ENCODE measurements at places on chromosomes 3 and 15.

DNA sequence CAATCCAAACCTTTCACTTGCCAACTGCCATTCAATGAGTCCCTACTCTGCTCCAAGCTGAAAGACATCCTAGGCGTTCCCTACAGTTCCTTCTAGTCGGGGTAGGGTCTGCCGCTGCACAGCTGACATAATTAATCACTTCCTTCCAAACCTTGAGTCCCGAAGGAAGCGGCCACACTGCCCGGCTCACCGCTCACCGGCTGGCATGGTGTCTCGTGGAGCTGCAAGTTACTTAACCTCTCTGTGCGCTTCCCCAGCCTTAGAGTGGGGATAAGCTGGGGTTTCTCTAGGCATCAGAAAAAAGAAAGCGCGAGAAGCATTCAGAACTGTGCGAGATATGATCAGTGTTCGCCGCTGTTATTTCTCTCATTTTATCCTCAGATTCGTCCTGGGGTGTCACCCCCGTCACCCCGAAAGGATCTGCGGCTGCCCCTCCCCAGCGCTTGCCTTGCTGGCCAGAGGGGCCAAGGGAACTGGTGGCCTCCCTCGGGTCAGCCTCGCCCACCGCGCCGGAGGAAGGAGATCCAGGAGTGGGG is 748 bp downstream of the MRPS25 start:
- DNase-seq = no peak

DNA sequence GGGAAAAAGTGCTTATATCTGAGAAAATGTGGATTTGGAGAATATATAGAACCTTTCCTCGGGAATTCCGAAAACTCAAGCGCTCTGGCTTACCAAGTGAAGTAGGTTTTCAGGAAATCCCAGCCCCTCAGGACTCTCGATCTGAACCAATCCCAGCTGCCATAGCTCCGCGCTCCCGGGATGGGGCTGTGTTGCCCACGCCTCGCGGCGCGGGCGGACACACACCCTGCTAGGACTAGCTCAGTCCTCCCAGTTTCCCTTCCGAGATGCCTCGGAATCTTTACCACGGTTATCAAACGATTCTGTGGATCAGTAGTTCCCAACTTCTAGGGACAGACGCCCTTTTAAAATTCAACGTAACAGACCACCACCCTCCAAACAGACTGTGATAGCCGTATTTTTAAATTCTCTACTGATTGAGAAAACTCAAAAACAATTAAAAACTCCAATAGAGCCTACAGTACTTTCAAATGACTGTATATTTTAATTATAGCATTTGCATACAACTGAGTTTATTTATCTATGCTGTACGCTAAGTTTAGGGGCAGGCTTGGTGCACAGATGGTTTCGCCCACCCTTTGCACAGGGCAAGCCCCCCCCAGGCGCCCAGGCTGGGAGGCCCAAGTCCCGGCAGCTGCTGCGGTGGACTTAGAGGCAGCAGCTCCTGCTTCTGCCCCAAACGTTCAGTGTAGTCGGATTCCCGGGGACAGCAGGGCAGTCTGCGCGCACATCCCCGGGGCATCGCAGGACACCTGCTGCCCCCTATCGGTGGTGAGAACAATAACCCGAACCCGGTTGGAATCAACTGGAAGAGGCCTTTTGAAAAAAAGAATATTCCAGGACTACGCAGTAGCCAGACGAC is 52.3 kb downstream of the CCDC54 start:
- DNase-seq = no peak

DNA sequence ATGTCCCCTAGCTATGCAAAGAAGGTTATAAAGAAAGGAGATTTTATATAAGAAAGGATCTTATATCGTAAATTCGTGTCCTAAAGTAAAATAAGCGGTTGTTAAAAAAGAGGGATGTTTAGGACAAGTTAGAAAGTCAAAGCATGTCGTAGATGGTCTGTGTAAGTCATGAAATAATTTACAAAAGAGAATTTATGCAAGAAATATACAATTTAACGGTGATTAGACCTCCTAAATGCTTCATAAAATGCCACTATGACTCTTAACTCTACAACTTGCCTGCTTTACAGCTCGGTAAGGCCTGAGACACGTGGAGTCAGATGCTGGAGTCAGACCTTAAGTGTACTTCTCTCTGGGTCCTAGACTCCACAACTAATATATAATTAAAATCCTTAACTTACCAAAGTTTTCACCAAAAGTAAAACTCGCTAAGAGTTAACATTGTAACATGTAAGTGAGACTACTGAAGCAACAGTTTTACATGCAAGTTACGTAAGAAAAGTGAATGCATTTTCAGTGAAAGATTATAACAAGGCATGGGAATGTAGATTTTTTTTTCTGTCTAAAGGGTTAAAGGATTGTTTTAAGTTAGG is 13.3 kb upstream of the SRPRB start:
- DNase-seq = no peak

DNA sequence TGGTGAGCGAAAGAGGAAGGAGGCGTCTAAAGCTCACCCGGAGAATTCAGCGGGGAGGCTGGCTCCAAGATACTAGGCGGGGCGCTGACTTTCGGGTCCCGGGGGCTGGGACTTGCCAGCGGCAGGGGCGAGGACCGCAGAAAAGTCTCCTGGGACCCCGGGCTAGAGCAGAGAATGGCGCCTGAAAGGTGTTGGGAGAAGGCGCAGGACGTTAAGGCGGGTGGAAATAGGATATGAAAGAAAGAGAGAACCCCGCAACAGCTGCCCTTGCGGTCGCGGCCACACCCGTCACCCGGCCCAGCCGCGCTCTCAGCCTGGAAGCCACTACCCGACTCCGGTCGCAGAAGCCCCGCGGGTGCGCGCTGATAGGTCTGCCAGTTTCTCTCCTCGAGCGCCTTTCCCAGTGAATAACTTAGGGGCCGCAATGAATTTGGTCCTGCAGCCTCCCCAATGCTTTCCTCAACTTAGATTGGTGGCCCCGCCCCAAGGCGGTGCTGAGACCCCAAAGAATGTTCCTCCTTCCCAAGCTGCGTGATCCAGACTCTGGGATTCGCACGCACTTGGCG is 604 bp downstream of the LTK start:
- no peak for DNase-seq

DNA sequence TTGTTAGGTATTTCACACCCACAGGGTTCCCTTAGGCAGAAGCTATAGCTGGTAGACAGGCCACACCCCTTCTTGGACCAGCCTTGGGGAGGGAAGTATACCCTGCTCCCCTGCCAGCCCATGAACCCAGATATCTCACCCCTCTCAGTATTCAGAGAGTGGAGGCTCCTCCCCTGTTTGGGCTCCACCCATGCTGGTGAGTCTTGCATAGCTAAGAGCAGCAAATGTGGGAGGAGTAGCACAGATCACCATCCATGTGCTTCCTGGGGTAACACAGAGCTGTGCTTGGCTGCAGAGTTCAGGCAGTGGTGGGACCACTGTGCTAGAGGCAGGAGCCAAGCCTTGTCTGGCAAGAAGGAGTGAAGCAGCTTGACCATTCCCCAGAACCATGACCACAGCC is 427.2 kb downstream of the ZIC1 start:
- no peak for DNase-seq

- DNase-seq = no peak
Observed at GRCh38 chr3:188421151-188421821, 267.3 kb downstream of the LPP start.

GRCh38 chr3:40971191-40972168 is 227.8 kb upstream of the CTNNB1 start:
- DNase-seq = no peak

DNA sequence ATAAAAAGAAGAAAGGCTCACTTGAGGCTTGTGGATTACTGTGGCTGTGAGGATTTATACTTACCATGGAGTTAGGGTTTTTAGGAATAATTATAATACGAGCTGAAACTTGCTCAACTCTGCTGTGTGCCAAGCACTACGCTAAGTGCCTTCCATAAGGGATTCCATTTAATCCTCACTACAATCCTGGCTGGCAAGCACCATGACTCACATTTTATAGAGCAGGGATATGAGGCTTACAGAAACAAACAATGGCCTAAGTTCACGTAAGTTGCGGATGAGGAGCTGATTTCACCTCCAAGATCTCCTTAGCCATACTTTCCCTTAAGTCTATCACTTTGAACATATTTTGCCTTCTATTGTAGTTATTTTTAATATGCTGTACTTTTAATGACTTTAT is 43.9 kb upstream of the ARL8B start:
- DNase-seq = no peak

DNA sequence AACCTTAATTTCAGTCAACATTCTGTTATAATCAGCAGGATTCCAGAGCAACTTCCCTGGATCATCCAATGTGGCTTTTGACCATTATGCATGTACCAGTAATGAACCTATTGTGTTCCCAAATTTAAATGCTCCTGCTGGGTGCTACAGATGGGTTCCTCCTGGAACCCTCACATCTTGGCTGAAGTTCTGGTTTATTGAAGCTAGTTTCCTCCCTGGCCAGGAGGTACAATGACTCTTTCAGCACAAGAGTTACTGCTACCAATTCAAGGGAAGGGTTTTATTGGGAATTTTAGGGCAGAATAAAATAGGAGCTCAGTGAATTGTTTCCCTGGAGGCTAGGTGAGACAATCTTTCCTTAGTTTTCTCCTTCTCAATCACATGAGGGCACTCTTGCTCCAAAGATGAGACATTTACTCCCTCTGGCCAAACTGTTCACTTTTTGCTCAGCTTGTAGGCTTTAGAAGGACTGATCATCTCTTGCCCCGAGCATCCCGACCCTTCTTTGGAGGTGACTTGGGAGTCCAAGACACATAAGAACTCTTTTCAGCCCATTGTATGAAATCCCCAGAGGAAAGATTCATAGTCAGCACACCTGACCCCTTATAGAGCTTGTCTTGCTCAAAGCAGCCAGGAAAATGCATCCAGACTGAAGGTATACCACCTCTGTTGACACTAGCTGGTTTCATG is 8.8 kb upstream of the NPHP3 start:
- DNase-seq = no peak

- DNase-seq = no peak
Observed at GRCh38 chr3:191135175-191135574, 63.9 kb upstream of the OSTN start.

DNA sequence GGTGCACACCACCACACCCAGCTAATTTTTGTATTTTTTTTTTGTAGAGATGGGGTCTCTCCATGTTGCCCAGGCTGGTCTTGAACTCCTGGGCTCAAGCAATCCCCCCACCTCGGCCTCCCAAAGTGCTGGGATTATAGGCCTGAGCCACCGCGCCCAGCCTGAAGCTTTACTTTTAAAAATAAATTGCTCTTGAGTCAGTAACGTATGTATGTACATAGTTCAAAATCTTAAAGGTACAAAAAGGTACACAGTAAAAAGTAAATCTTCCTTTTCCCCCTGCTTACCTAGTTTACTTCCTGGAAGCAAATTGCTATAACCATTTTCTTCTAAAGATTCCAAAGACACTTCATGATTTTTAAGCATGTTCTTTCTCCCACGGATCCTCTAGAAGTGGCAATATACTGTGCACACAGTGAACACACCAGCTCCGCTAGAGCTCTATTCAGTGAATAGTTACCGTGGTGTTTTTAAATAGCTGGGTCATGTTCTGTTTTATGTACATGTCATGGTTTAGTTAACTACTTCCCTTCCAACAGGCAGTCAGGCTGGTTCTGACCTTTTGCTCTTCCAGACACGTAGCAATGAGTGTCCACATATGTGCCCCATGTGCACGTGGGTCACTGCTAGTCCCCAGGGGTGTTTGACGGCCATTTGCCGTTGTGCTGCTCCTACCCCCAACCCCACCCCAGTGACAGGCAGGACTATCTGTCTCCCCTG is 82.1 kb downstream of the EEFSEC start:
- no peak for DNase-seq

GRCh38 chr3:26106228-26106627 is 316.3 kb downstream of the OXSM start:
- no peak for DNase-seq
